KBM-7 (cell line): ENCODE measurements at places on chromosomes 11 and 22.

DNA sequence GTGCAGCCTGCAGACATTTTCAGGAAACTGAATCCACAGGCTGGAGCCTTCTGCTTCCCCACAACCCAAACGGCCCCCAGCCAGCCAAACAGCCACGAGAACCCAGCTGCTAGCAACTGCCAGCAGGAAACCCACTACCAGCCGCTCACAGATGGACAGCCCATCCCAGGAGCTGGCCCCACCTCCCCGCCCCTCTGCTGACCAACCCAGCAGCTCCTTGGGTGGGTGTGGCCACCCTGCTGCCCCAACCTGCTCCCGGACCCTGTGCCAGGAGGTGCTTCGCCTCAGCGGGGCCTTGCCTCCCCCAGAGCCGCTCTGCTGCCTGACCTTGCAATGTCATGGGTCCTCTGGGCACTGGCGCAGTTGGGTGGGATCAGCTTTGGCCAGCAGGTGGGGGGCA, 8.2 kb upstream of the CCDC188 start:
- DNase-seq = peak; percentile 58

- DNase-seq = no peak
These were observed 8.6 kb downstream of the CFL1 start for GRCh38 chr11:65849366-65849765.

DNA sequence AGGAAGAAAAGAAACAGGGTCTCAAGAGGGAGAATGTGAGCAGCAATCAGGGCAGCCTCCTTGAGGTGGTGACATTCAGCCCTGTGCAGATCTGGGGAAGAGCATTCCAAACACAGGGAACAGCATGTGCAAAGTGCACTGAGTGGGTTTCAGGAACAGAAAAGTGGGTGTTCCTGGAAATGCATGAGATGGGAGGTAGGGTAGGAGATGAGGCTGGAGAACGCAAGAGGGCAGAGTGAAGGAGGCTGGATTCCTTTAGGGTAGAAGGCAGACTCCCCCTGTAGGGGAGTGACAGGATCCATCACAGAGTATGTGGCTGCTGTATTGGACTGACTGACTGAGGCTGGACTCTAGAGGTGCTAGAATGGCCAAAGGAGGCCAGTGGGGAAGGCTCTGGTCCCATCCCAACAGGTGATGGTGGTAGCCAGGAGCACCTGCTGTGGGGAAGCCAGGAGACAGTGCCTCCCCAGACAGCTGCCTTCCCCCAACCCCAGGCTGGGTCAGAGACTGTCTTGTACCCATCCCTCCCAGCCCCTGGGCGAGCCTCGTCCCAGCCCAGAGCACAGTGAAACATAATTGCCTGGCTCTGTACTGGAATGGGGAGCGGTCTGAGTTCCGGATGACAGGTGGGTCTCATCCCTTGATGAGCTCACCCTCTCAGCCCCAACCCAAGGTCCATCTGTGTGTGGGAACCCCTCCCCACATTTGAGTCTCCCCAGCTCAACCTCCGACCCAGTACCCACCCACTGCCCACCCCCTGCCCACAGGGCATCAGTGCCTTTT, 419.4 kb downstream of the MN1 start:
- no peak for DNase-seq

GRCh38 chr11:69440876-69441275, 40.6 kb upstream of the LINC01488 start:
- DNase-seq = no peak

- DNase-seq = no peak
These were observed 963.4 kb upstream of the CCDC90B start for GRCh38 chr11:84249344-84250135.

GRCh38 chr11:132142554-132142953, 772.1 kb downstream of the NTM start:
- no peak for DNase-seq

GRCh38 chr11:95593111-95593510, 196.5 kb downstream of the FAM76B start:
- DNase-seq = no peak

DNA sequence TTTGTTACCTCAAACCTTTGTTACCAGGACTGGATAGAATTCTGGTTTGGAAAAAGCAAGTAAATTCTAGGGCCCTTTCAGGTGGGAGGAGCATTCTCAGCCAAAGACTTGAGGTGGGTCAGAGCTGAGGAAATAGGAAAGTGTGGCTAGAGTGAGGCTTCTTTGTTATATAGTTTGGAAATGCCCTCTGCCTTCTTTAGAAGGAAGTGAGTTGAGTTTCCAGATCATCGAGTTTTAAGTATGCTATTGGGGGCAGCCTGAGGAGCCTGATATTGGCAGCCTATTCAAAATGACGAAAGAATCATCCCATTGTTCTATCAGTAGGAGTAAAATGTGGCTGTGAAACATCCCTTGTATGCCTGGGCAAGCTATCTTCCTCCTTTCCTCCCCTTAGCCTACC, 134.1 kb downstream of the ARHGAP42 start:
- DNase-seq = no peak

- no peak for DNase-seq
These were observed 35.2 kb downstream of the TRMU start for GRCh38 chr22:46370584-46371291.
